ENCODE measurements at places on chromosomes 7 and 10. TPM values are rescaled to one million over a fixed set of nuclear protein-coding genes. Genes with fewer than 3 reads are reported as not detected.

GRCh38 chr10:3215153-3215775 lies 42.7 kb upstream of the PITRM1 start:
- DNase-seq: no peak

The CDCA7L gene
- 118 TPM for total RNA-seq

DNA sequence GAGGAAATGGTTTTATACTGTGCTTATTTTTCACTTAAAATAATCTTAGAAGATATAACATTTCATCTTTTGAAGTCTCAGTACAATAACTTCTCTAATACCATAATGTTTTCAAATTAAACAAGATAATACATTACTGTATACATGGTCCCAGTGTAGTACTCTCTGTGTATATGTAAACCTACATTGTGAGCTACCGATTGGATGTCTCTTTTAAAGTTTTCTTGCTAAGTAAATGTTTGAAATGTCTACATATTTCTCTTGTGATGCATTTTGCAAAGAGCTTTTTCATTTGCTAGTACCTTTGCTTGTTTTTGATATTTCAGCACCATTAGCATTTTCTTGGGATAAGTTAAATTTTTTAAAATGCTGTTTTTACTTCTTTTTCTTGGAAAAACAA lies 94.8 kb downstream of the PRKG1 start:
- DNase-seq: no peak

The PGAM2 gene
- total RNA-seq: not detected

DNA sequence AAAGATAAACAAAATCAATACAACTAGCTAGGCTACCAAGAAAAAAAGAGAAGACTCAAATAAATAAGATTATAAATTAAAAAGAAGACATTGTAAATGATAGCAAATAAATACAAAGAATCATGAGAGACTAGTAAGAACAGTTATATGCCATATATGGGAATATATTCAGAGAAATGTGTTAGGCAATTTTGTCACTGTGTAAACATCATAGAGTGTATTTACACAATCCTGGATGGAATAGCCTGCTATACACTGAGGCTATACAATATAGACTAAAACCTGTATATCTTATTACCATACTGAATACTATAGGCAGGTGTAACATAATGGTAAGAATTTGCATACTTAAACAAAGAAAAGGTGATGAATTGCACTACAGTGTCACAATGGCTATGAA lies 717.4 kb downstream of the PARD3 start:
- DNase-seq: no peak

The DCLRE1A gene
- 7.4 TPM for total RNA-seq

All from MG63 (cell line).